Omental fat pad (tissue), 4 donors: ENCODE measurements at places on chromosomes 11 and 22.

- no peak for DNase-seq
These were observed 45.1 kb upstream of the LMO2 start for GRCh38 chr11:33936725-33937604.

DNA sequence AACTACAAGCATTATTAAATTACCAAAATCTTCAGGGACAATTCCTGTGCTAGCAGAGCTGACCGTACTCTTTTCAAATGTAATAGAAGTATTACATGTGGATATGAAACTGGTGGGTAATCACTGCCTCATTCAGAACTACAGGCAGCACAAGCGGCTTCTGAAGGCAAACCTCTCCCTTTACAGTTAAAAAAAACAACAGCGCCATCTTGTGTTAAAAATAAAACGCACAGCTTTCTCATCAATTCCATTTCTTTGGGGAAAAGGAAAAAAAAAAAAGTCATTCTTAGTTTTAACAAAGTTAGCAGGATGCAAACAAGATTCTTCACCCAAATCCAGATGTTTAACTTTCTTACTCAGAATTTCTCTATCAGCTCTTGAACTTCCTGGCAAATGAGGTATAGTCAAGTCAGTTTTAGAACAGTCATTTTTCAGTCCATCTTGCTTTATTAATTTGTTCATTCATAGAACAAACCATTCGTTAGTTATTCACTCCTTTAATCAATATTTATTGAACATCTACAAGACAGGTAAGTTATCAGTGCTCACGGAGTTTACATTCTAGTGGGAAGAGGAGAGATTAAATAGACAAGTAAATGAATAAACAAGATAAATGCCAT lies 331.8 kb upstream of the MPPED2 start:
- DNase-seq = no peak

DNA sequence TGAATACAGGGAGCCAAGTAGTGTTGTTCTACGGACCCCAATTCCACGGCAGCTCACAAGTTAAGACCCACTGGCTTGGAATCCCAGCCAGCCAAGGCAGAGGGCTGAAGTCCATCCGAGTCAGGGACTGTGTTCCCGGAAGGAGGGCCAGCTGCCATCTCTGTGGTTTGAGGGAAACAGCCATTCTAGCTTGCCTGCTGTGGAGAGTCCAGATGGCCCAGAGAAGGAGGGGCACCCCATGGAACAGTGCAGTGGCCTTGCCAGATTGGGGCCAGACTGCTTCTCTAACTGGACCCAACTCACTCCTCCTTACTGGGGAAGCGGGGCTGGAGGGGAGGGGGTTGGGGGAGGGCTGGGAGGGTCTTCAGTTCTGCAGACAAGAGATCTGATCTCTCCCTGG lies 156.4 kb downstream of the FAM181B start:
- DNase-seq = no peak

- DNase-seq = no peak
These were observed 14.0 kb upstream of the RELT start for GRCh38 chr11:73361953-73362776.

DNA sequence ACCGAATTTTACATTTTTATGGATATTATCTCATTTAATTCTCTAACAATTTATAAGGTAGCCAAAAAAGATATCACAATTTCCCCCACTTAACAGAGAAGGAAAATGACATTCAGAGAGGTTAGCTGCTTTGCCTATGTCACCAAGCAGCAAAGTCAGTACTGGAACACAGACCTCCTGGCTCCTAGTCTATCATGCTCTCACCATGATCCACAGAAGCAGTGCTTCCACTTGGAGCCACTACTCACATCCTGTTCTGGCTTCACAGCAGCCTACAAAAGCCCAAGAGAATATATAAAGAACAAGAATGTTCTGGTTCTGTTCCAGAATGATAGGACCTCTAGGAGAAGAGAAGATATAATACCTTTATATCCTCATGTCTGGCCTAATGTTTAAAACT lies 59.5 kb upstream of the SCUBE2 start:
- no peak for DNase-seq

- DNase-seq = no peak
These were observed 107.0 kb upstream of the SESN3 start for GRCh38 chr11:95337972-95338429.

DNA sequence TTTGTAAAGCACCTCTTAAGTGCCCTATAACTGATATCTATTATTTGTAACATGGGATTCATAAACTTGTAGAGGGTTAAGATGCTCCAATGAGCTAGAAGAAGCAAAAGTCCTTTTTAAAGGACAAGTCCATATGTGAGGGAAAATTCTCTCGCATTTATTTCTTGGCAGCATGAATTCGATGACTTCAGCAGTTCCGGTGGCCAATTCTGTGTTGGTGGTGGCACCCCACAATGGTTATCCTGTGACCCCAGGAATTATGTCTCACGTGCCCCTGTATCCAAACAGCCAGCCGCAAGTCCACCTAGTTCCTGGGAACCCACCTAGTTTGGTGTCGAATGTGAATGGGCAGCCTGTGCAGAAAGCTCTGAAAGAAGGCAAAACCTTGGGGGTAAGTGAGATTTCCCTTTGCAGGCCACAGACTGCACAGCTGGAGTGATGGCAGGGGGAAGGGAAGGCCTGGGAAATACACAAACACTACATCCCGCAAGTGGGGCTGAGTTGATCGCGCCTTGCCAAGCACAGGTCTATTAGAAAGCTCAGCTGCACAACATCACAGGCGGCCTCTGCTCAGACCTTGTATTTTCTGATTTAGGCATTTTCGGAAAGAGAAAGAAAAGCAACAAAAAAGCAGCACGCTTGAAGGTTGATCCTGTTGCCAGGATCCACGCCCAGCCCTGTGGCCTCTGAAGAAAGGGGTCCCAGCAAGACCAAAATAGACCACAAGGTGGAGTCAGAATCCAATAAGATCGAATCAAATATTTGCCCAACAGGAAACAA lies 1.5 kb downstream of the MS4A8 start:
- no peak for DNase-seq

DNA sequence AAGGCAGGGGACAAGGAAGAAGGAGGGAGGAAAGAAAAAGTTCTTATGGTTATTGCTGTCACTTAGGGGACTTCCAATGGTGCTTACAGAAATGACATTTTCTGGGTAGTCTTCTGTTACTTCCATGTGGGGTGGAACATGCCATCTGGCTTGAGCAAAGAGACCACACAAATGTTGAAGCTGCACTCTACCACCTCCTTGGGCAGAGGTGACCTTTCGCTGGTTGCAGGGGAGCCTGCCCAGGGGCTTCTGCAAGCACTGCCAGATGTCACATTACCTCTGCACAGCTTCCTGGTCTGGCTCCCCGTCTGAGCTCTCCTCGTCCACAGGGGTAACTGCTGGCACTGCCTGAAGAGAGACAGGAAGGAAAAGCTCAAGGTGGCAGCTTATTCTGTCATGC lies 32.6 kb upstream of the APOA1 start:
- DNase-seq = no peak

DNA sequence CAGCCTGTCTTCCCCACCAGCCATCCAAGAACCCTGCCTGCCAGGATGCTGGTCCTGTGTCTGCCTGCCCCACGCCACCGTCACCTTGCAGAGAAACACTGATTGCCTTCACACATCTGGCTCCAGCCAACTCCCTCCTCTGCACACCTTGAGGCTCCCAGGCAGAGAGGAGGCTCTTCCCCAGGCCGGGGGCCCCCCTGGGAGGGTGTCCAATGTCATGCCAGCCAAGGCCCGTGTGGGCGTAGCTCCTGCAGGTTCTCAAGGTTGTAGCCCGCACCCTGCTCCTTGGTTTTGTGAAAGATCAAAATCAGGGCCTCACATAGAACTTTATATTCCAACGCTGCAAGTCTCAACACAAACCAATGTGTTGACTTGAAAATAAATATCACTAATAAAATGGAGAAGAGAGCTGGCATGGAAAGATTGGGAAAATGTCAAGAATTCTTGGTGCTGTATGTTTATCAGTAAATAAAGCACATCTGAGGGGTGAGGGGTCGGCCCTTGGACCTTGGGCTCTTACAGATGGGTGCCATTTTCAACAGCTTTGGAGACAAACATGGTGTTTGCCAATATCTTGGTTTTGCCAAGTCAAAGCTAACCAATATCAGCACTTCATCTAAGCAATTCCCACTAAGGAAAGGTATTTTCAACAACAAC lies 6.7 kb upstream of the PPARA start:
- DNase-seq = no peak

GRCh38 chr22:37843741-37844089 lies 419 bp downstream of the ANKRD54 start:
- DNase-seq = no peak

DNA sequence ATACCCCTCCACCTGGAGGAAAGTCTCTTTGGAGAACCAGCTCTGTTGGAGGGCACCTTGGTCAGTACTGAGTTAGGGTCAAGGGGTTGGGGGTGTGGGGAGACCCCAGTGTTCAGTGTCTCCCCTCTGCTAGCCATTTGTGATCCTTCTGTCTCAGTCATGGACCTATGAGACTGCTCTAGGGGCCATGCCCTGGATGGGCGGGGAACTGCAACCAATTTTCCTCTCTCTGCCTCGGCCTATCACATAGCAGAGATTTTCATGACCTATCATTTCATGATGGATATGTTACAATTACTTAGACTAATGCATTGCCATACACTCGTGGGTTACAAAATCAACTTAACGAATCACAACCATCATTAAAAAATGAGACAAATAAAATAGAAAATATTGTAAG lies 7.4 kb downstream of the OTOG start:
- no peak for DNase-seq

- no peak for DNase-seq
These were observed 28.0 kb upstream of the CABP7 start for GRCh38 chr22:29691636-29692326.

DNA sequence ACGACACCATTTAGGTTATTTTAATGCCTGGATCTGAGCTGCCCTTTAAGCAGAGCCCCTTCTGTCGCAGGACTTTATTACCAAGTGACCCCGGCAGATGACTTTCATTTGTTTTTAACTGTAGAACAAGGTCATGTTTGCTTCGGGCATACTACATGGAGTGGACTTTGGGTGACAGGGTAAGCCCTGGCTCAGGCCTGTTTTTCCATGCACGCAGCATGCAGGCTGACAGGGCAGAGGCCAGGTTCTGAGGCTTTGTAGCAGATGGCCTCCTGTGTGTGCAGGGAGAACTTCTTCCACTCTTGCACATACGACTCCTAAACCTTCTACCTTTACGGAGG lies 50.5 kb downstream of the SNX19 start:
- DNase-seq = no peak

DNA sequence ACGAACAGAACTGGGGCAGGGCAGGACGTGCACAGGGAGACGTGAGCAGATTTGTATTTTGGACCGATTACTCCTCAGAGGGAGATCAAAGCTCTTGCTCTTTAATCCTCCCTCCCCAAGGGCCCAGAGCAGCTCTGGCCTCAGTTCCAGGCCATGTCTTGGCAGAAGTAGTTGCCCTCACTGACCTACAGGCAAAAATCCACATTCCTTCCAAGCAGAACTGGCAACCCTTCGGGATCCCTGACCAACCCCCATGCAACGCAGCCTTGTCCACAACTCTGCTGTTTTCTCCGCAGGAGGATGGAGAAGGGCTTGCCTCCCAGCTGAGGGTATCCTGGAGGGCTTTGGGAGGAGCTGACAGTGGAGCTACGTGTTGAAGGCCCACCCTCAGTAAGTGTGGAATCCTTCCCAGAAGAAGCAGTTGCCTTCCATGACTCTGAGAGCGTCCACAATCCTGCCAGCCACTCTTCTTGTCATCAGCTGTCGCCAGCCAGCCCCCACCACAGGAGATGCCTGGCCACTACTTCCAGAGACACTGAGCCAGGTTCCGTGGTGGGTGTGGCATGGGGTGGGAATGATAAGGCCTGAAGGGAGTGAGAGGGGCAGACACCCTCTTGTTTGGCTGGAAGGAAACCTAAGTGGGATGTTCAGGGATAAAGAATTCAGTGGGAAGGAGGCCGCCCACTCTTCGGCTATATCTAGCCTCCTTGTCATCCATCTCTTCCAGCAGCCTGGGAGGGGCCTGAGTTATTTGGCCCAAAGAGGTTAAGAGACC lies 68.1 kb downstream of the PDE2A start:
- DNase-seq = no peak

DNA sequence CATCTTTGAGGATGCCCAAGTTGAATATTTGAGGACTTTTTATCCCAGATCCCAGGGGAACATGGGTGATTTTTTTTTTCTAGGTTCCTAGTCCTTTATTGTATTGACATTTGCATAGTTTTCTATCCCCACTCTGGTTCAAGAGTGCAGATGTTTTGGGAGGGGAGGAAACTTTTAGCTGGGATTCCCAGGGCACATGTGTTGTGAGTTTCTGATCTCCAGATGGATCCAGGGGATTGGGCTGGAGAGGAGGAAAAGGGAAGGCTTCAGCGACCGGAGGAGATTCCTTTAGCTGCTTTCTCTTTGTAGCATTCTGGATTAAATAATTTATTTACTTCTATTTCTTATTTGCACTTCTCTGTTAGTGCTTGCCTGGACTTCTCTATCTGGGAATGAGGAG lies 14.7 kb upstream of the SORL1-AS1 start:
- no peak for DNase-seq

- no peak for DNase-seq
These were observed at the start of gene GAL3ST1 for GRCh38 chr22:30574095-30574981. Gene GAL3ST1 (minus strand): TSS chr22:30574665. CDS start chr22:30557392, 17,273 bp downstream.

DNA sequence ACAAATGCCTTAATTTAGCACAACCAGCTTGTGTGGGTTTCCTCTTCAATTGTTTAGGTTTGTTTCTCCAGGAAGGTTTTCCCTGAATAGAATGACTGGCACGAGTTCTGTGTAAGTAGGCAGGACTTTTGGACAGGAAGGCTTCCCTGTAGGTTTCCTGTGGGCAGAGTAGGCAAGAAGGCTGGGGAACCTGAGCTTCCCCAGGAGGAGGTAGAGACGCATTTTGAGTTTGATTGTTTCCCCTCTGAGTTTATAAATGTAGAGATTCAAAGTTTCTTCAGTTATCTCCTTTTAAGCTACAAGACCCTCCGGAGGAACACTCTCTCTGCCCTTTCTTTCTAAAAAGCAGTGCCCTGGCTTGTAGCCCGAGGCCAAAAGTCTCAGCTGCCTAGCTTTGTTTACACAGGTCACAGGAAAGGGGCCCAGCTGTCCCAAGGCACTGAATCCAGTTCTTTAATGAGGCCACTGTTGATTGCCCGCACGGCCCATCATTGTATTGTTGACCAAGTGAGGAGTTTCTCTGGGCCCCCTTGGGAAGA lies 66.6 kb upstream of the RDX start:
- no peak for DNase-seq

GRCh38 chr11:67484847-67485311 lies 2.1 kb downstream of the AIP start:
- DNase-seq = no peak

- no peak for DNase-seq
These were observed 17.6 kb downstream of the ALG12 start for GRCh38 chr22:49900441-49901230.

GRCh38 chr22:48700566-48701295 lies 1126.9 kb downstream of the BRD1 start:
- DNase-seq = no peak

GRCh38 chr11:45722144-45722543 lies 56.7 kb upstream of the CHST1 start:
- no peak for DNase-seq
